Esophagus muscularis mucosa (tissue), 4 donors: ENCODE measurements at places on chromosomes 7 and 10. TPM values are rescaled to one million over a fixed set of nuclear protein-coding genes. Genes with fewer than 3 reads are reported as not detected.

Gene SPOCK2
- 8.8 TPM for total RNA-seq

DNA sequence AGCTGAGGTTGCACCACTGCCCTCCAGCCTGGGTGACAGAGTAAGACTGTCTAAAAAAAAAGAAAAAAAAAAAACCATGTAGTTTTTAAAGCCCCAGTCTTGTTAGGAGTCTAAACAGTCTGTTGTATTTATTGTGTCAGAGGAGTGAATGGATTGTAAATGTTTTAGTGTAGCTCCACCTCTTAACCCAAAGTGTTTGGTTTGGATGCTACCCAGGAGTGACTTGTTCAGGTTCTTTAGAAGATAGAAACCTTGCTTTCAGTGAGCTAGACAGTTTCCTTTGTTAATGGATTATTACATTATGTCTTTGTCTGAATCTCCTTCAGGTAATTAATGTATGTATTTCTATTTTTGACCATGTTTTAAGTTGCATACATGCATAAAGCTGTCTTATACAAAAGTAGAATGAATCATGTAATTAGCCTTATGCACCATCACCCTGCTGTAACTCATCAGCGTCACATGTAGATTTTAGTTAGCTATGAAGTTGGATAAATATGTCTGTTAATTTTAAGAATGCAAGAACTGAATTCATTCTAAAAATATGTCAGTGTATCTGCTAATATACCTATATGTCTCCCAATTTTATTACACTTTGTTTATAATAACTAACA lies 97.7 kb downstream of the TAF3 start:
- no peaks in the 10 kb centered on the region for H3K27me3 ChIP-seq
- DNase-seq: no peak
- H3K4me3 ChIP-seq: no peak overlapping the region
- no peak overlapping the region for H3K27ac ChIP-seq

GRCh38 chr7:118858651-118859149 lies 634.2 kb downstream of the ANKRD7 start:
- H3K4me1 ChIP-seq: no peaks in the 10 kb centered on the region
- no peaks in the 10 kb centered on the region for H3K27me3 ChIP-seq
- no peak for DNase-seq
- H3K36me3 ChIP-seq: no peaks in the 10 kb centered on the region

DNA sequence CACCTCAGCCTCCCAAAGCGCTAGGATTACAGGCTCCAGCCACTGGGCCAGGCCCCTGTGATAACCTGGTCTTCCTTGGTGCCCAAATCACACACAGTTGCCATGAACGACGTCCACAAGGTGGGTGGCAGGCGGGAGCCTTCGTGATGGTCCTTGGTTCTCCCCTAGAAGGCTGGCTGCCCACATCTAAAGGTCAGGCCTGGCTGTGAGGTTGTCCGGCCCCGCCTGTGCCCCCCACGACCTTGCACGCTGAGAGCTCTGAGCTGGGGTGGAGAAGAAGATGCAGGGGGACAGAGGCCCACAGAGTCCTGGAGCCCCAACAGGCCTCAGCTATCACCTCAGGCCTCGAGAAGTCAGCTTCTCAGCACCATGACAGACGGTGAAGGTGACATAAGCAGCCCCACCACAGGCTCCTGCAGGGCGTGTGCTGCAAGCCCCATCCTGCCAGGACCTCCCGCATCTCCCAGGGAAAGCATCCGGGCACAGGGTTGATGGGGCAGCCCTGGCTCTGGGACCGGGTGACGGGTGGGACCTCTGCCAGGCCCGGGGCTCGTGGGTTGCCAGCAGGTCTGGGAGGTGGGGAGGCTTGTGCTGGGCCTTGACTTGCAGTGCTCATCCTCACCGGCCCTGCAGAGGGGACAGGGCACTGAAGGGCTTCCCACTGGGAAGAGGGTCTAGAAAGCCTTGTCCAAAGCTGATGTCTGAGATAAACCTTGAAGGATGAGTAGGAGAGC lies 217.4 kb downstream of the WDR37 start:
- no peaks in the 10 kb centered on the region for H3K36me3 ChIP-seq
- no peak for DNase-seq
- H3K4me1 ChIP-seq: no peaks in the 10 kb centered on the region
- H3K4me3 ChIP-seq: no peak overlapping the region
- no peaks in the 10 kb centered on the region for H3K27me3 ChIP-seq

GRCh38 chr7:107315716-107316220 lies 147.0 kb downstream of the HBP1 start:
- H3K4me3 ChIP-seq: no peak overlapping the region
- no peaks in the 10 kb centered on the region for H3K4me1 ChIP-seq
- no peaks in the 10 kb centered on the region for H3K36me3 ChIP-seq
- no peaks in the 10 kb centered on the region for H3K27me3 ChIP-seq
- DNase-seq: no peak

GRCh38 chr7:8443576-8444467 lies 10.4 kb downstream of the NXPH1 start:
- peaks cover 30% of the 10 kb centered on the region for H3K27me3 ChIP-seq
- no peaks in the 10 kb centered on the region for H3K36me3 ChIP-seq
- H3K4me1 ChIP-seq: peaks cover 7% of the 10 kb centered on the region
- H3K27ac ChIP-seq: no peak overlapping the region
- DNase-seq: no peak

Gene TMEM236
- total RNA-seq: 0.78 TPM

GRCh38 chr10:11154849-11155498 lies 137.3 kb downstream of the CELF2 start:
- no peaks in the 10 kb centered on the region for H3K36me3 ChIP-seq
- no peak for DNase-seq
- no peak overlapping the region for H3K27ac ChIP-seq
- no peaks in the 10 kb centered on the region for H3K27me3 ChIP-seq

Gene C10orf67
- not detected for total RNA-seq

Gene RTKN2
- total RNA-seq: 0.11 TPM

Gene ADARB2
- 3.7 TPM for total RNA-seq

DNA sequence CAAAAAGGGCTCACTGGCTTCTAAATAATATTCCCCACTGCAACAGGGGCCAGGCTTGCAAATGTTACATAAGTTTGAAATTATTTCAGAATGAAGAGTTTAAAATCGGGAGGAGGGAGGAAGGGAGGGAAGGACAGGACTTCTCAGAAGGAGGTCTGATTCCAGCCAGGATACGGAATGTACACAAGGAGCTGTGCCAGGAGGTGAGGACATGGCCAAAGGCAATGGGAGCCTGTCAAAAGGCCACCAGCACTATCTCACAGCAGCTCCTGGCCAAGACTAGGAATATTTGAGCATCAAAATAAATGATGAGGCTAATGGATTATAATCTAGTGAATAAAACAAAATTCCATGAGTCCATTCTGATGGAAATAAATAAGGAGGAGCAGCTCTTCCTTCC lies 18.6 kb upstream of the DRGX start:
- H3K27me3 ChIP-seq: no peaks in the 10 kb centered on the region
- no peak overlapping the region for H3K27ac ChIP-seq
- no peaks in the 10 kb centered on the region for H3K36me3 ChIP-seq
- no peaks in the 10 kb centered on the region for H3K4me1 ChIP-seq
- H3K4me3 ChIP-seq: no peak overlapping the region

DNA sequence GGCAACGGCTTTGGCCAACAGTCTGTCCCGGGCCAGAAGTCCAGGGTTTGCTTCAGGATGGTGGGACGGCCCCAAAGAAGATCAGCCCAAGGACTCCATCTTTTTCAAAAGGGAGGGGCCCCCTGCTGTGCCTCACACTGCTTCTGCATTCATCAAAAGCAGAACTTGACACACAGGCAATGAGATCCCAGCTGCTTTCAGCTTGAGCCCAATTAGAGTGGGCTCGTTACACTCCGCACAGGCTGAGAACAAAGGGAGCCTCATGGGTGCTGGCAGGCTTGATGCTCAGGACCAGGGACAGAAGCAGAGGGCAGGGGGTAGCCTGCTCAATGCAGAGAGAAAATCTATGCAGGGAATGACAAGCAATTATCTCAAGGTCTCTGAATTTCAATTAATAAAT lies 45.5 kb downstream of the VOPP1 start:
- no peaks in the 10 kb centered on the region for H3K36me3 ChIP-seq
- peaks cover 16% of the 10 kb centered on the region for H3K4me1 ChIP-seq
- H3K4me3 ChIP-seq: no peak overlapping the region

DNA sequence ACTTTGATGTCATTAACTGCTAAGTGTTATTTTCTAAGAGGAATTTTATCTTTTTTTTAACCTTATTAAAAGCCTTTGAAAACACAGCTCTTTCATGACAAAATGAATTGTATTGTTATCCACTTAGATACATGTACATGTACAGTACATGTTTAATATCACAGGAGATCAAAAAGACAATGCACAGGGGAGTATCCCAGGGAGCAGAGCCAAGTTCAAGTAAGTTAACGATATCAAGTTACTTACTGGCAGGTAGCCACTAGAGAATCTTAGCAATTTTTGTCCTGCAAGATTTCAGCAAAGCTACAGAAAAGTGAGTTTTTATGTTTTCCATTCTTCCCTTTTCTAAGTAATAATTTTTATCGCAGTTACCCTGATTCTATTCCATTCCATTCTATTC lies 33.9 kb upstream of the ARL4A start:
- H3K27me3 ChIP-seq: no peaks in the 10 kb centered on the region
- H3K36me3 ChIP-seq: no peaks in the 10 kb centered on the region
- no peak overlapping the region for H3K4me3 ChIP-seq
